ENCODE measurements at places on chromosomes 11 and 22.

- no peak for DNase-seq
Measured at GRCh38 chr22:29531419-29531818, 22.1 kb downstream of the THOC5 start.

GRCh38 chr11:19579957-19580356 lies 132.7 kb upstream of the NAV2 start:
- no peak for DNase-seq

DNA sequence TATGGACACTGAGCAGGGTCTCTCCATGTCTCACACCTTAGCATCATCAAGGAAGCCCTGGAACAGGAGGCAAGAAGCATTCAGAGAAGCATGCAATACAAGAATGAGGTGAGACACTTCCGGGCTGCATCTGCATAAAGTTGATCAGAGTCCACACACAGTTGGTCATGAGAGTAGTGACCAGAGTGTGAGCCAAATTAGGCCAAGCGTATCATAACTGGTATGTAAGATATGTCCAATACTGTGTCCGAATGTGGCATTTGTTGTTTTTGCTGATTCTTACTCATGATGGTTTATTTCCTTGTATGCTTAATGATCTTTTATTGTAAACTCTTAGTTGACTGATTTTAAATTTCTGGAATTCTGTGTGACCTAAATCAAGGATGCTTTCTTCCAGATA lies 315.7 kb downstream of the INSC start:
- DNase-seq, result no peak

- DNase-seq, result no peak
Measured at GRCh38 chr22:50528682-50529415, 963 bp downstream of the TYMP start.

GRCh38 chr11:128876133-128876650 lies 9.1 kb upstream of the KCNJ1 start:
- no peak for DNase-seq
